ENCODE measurements at places on chromosomes 4 and X.

DNA sequence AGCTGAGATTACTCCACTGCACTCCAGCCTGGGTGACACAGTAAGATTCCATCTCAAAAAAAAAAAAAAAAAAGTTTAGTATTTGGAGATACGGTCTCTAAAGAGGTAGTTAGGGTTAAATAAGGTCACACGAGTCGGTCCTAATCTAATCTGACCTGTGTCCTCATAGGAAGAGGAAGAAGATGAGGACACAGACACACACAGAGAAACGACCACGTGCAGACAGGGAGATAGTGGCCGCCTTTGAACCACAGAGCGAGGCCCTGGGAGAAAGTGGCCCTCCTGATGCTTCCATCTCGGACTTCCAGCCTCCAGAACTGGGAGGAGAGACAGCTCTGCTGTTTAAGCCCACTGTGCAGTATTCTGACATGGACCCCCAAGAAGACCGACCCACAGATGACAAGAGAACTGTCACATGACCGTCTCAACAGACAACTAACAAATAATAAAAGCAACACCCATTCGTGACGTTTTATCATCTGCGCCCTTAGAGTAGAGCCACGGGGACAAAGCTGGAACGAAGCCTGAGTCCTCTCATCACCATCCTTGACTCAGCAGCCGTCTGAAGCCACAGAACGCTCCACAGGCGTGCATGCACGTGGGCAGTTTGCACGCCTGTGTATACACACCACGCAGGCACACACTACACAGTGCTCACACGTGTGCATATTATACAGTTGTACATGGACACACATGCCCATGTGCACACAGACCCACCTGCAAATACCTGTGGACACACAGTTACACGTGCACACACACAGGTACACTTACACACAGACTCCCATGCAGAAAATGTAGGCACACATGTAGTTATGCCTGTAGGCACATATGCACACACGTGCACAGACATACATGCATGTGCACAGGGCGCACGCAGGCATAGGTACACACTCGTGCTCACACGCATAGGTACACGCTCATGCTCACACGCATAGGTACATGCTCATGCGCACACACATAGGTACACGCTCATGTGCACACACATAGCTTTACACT lies 51.7 kb downstream of the FAM53A start:
- DNase-seq = no peak

DNA sequence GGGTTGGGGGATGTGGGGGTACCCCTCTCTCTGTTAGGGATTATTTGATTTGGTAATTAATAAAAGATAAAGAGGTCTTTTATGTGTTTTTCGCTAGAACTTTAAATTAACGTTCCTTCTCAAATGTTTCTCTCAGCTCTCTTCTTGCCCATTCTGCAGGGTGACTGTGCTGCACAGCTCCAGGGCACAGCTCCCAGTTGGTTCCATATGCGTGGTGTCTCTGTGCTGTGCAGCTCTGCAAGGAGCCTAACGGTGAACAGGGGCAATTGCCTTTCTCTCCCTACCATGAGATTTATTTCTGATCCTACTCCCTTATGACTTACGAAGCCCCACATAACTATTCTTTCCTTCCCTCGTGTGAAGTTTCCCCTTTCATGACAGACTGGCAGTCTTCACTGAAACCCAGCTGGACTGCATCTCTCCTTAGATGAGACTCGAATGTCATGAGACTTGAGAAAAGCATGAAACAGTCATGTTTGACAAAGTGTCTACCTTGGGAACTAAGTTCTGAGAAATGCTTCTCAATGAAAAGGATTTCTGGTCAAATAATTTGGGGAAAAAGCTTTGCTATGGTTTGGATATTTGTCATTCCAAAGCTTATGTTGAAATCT lies 50.2 kb upstream of the SPRY1 start:
- no peak for DNase-seq

- no peak for DNase-seq
These were observed 2.7 kb downstream of the TIMM17B start for GRCh38 chrX:48894891-48895290.

DNA sequence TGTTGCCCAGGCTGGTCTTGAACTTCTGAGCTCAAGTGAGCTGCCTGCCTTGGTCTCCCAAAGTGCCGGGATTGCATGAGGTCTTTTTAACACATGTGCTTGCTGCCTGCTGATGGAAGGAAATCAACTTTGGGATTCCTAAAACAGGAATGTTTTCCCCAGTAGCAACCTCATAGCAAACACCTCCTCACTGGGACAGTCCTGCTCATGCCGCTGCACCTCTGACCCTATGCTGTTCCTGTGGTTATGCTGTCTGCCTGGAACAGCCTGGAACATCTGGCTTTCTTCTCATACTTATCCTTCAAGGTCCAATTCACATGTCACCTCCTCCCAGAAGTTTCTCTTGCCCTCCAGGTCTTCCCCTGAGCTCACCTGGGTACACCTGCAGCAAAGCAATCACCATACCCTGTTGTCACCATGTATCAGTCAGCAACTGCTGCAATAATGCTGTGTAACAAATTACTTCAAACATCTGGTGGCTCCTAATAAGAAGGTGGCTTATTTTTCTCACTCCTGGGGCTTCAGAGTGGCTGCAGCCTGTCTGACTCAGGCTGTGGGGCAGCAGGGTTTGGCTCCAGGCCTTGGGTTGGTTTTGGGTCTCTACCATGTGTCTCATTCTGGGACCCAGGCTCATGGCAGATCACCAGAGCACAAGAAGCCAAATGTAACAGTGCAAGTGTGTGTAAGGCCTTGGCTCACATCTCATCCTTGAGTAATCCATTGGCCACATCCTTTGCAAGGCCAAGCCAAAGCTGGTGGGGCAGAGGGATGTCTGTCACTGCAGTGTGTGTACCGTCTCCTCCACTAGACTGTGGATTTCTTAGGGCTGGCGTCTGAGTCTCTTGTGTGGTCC lies 59.4 kb upstream of the SORCS2 start:
- no peak for DNase-seq

- no peak for DNase-seq
These were observed 1.0 kb upstream of the ARHGAP4 start for GRCh38 chrX:153926858-153927671.

GRCh38 chr4:8050555-8051206 lies 107.9 kb downstream of the ABLIM2 start:
- DNase-seq = no peak

- DNase-seq = no peak
These were observed 146.5 kb downstream of the NDST3 start for GRCh38 chr4:118180776-118181175.

DNA sequence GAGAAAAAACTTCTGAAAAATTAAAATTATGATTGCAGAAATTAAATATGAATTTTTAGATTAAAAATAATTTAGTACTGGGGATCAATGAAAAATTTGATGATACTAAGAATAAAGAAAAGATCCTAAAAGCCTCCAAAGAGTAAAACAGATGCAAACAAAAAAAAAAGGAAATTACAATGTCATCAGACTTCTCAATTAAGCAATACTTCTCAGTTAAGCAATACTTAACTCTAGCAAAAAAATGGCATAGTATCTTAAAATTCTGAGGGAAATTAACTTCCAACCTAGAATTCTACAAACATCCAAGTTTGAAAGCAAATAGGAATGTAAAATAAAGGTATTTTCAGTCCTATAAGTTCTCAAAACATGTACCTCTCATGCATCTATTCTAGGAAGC lies 141.2 kb upstream of the INTU start:
- DNase-seq = no peak

- DNase-seq = no peak
These were observed 109.2 kb downstream of the MAPK10 start for GRCh38 chr4:86250619-86251018.

- DNase-seq = no peak
These were observed 461 bp upstream of the SLC9A6 start for GRCh38 chrX:135984791-135985156.
